Amygdala (tissue), 56 donors: ENCODE measurements at places on chromosomes 16 and 17.

DNA sequence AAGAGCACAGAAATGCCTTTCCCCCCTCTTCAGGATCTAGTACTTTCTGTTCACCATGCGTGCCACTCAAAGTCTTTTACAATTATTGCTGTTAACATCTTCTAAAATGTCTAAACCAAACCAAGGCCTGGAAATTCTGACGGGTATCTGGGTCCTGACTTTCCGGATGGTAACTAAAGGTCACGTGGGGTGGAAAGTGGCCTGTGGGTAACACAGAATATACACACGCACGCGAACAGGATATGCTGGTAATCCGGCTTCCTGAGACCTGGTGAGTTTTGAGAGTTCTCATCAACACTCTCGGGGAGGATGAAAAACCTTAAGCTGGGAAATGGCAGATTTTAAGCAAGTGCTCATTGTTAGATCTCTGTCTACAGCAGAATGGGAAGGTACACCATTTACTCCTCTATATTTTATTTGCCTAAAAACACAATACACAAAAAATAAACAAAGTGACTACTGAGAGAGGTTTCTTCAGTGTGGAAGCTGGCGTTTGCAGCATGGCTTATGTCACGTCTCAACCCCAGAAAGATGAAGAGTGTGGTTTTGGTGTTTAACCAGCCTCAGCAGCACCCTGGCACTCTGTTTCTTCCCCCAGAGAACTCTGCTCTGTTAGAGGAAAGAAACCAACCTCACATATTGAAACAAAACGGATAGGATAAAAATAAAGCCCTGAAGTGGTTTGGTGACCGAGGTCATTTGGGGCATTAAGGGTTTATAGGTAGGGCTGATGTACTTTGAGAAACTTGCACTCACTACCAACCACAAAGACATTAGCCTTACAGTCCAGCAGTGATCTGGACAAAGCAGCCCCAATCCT lies 37.3 kb downstream of the SMG6 start:
- DNase-seq: no peak

GRCh38 chr17:67098006-67098405 lies 53.7 kb downstream of the CACNG1 start:
- no peak for DNase-seq

DNA sequence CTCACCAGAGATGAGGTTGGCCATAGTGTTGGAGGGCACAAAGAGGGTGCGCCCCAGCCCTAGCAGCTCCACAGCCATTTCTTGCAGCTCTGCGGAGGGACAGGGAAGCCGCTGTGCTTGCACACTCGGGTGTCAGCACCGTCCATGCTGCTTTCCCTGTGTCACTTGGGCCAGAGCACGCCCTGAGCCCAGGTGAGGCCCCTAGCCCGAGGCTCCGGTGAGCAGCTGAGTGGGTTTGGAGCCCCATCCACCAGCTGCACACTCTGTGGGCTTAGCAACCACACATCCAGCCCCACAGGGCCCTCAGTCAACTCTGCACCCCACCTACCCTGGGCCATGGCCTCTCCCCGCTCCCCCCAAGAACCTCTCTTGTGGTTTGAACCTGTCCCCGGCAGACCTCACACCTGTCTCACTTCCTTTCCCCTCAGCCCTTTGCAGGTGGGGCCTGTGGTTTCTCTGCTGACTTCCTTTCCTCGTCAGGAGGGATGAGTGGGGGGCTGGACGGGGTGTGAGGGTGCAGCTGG lies 20.7 kb downstream of the TMEM235 start:
- DNase-seq: no peak

GRCh38 chr17:38621538-38621937 lies 15.8 kb upstream of the SRCIN1 start:
- no peak for DNase-seq

DNA sequence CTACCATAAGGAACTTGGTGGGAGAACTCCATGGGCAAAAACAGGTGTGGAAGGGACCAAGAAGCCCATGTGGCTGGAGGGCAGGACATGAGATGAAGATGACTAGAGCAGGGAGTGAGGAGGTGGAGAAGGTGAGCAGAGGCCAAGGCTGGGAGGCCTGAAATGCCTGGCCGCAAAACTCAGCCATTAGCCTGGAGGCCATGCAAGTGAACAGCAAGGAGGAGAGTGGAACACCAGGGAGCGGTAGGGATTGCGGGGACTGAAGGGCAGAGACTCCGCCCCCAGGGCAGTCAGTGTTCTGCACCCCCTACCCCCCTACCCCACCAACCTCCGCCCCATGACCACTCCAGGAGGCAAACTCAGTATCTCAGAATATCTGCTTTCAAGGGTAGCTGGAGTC lies 17.0 kb downstream of the BCL7C start:
- no peak for DNase-seq

DNA sequence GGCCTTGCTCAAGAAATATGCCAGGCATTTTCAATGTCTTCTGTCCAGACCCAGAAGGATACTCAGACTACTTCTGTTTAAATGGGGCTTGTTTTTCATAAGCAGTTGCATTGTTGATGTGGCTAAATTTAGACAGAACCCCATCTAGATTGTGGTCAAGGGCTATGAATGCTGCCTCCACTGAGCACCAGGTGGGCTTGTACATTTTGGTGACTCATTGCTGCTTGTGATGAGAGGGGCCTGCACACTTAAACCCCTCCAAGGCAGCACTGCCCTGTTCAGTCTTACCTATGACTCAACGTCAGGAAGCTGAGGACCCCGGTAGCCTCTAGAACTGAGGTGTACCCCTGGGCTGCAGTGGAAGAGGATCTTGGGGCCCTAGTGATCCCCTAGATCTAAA lies 144.0 kb downstream of the PRKCA start:
- DNase-seq: no peak

DNA sequence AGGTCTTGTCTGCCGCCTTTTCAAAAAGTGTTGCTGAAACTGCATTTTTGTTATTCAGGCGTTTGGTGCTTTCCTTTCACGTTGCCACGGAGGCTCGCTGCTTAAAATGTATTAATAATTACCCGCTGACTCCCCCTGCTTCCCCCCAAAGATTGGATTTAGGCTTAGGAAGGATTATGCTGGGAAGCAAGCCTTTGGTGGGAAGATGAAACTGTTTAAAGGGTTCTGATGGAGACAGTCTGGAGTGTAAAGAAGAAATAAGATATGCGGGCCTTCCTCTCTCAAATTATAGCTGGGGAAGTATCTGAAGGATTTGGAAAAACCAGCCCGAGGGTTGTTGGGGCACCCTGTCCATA lies 1.1 kb downstream of the KSR1 start:
- DNase-seq: no peak

DNA sequence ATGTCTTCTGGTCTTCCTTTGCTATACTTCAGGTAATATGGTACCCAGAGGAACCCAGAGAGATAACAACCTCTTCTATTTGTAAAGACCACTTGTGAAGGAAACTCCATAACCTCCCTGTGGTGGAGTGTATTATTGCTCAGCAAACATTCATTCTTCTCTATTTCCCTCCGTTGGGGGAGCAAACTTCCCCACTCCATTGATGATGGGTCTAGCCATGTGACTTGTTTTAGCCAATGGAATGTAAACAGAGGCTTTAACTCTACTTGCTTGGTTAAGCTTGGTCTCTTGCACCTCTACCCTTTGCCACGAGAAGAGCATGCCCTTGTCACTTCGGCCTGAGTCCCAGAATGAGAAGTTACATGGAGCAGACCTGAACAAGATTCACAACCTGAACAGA lies 30.0 kb upstream of the SKAP1 start:
- DNase-seq: no peak

DNA sequence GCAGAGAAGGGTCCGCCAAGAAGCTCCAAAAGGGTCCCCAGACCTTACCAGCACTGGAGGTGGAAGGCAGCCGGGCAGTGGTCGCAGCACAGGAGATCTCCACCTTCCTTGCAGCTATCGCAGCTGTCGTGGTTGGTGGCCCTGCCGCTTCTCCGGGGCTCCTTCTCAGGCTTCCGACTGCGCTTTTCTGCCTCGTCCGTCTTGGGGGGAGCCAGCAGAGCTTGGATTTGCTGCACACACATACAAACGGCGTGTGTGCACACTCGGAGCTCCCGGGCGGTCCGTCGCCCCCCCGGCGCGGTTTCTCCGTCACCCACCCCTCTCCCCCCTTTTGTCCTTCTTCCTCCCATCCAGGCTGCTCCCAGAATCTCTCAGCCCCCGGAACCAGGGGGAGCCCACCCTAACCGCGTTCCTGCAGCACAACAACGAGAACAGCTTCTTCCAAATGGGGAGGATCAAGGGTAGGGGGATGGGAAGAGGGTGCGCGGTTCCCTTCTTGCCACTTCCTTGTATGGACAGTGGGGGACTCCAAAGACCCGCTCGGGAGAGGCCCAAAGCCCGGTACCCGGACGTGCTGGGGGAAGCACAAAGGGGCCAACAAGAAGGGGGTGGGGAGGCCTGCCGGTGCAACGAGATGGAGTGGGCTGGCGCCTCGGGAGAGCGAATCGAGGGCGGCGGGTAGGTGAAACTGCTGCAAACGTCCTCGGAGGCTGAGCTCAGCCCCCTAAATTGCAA lies 1.1 kb downstream of the PHF12 start:
- peak; percentile 48 for DNase-seq

- DNase-seq: no peak
Observed at GRCh38 chr16:10088380-10088793, 93.8 kb downstream of the GRIN2A start.
